ENCODE measurements at places on chromosomes 1 and 21.

DNA sequence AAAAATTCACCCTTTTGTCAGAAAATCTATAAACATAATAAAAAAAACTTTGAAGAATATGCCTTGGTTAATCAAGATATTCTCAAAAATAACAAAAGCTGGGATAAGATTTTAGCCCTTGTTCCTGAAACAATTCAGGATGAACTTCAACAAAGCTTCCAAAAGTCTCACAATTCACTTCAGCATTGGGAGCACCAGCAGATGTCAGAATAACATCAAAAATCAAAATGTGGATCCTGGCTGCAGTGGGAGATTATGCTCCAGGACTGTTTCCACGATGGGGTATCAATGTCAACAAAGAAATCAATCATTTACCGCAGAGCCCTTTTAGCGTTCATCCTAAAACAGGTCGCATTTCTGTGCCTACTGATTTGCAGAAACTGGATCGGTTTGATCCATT lies 35.2 kb downstream of the ZNF670 start:
- DNase-seq, result no peak

- DNase-seq, result no peak
Measured at GRCh38 chr1:60889709-60890108, 192.7 kb upstream of the NFIA start.

DNA sequence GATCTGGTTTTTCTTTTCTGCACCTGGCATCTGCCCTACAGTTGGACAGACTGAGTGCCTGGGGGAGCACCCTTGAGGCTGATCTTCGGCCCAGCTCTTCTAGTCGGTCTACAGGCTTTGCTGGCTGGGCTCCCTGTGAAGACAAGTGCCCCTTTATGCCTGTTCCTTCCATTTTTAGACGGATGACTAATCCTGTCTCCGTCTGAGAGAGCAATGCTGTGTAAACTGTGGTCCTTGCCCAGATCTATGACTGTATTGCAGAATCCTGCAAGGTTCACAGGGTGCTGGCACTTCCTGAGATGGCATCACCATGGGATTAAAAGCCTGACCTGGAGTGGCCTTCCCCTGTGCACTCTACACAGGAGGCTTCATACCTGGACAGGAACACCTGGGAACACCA lies 47.6 kb upstream of the SAMD13 start:
- peak; percentile 7 for DNase-seq

GRCh38 chr1:51310871-51311613 lies 19.3 kb downstream of the TTC39A start:
- DNase-seq, result no peak

- DNase-seq, result no peak
Measured at GRCh38 chr1:244980605-244981004, 116.3 kb upstream of the HNRNPU start.

GRCh38 chr1:915295-916172 lies 8.2 kb upstream of the SAMD11 start:
- DNase-seq, result no peak

DNA sequence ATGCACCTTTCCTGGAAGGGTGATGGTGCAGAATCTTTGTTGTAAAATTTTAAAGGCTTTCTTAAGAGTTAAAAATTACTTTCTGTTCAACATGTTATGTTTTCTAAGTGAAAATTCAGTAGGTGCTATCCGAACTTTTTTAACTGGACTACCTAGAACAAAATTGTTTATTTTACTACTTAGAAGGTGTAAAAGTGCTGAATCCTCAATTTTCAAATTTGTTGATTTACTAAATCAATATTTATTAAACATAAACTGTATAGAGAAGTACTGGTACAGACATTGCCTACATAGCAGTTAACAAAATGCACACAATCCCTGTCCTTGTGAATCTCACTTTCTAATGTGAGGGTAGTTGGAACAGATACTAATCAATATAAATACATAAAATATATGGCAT lies 277.5 kb downstream of the CTH start:
- DNase-seq, result no peak

DNA sequence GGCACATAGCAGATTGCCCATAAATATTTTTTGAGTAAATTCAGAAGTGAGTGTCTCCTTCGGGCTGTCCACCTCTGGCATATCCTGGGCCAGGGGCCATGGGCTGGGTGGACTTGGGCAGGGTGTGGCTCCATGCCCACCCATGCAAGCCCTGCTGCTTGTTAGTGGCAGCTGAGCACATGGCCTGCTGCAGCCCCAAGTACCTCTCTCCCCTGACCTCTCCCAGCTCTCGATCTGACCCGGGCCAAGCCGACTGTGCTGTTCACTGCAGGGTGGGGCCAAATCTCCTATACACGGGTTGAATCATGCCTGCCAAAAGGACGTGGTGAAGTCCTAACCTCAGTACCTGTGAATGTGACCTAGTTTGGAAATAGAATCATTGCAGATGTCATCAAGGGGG lies 132.5 kb upstream of the C1orf174 start:
- no peak for DNase-seq

- DNase-seq, result no peak
Measured at GRCh38 chr21:36541721-36542139, 61.8 kb upstream of the CLDN14 start.

DNA sequence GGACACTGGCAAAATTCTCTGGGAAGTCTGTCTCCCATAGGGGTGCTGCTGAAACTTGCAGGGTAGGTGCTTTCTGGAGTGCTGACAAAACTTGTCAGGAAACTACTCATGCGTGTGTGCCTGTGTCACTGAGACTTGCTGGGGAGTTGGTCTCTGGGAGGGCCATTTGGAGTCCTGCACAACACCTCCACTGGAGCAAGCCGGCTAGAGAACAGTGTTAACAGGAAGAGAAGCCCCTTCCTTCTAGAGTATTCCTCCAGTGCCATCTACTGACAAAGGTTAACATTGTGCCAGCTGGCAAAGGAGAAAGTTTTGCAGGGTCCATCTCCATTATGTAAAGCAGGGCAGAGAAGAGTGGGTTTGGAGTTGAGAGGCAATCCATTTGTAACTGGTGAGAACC lies 30.0 kb downstream of the ZMYM4 start:
- DNase-seq, result peak; percentile 30

DNA sequence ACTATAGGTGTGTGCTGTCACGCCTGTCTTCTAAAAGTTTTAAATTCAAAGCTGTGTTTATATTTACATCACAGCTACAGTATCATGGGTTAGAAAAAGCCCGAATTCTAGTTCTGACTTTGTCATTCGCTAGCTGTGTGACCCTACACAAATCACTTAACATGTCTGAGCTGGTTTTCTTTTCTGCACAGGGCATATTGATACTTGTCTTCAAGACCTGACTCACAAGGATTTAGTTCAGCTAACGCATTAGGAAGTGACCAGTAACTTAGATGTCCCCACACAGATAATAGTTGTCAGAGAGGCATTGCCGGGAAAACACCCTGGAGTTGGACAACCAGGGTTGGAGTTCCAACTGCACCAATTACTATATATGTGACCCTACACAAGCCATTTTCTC lies 25.9 kb downstream of the GIPC2 start:
- DNase-seq, result no peak

GRCh38 chr21:40490408-40490807 lies 356.6 kb downstream of the DSCAM start:
- no peak for DNase-seq

- no peak for DNase-seq
Measured at GRCh38 chr1:54053745-54054437, 483 bp downstream of the TCEANC2 start.

DNA sequence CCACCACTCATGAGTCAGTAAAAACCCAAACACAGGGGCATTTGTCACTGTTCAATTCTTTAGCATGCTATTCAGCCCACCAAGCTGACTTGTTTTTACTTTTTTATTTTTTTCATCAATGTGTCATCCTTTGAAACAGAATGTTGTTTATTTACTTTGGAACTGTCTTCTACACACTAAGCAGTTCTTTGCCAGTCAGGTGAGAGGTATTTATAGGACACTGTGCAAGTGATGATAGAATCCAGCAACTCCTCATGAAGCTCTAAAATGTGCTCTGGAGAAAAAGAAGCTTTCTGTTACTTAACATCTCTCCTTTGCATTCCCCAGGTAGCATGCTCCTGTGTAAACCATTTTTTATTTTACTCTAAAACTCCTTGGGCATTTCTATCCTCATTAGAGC lies 582.0 kb upstream of the TMPRSS15 start:
- no peak for DNase-seq

DNA sequence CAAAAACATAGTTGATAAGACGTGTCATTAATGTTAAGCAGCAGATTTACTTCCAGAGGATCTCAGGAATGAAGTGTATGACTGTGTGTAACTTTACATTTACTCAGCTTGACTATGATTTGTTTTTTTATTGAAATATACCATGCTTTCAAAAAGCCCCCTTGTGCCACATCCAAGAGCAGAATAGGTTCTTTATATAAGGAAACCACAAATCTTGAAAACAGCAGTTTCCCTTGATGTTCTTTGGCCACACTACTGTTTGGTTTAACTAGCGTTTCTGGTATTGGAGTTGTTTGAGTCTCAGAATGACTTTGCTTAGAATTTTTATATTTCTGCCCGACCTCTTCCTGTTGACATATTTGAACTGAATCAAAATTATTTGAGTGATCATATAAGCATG lies 25.0 kb downstream of the LRRC8C start:
- no peak for DNase-seq

GRCh38 chr21:46544003-46544402 lies 60.9 kb downstream of the S100B start:
- no peak for DNase-seq

GRCh38 chr1:184030433-184031091 lies 7.0 kb downstream of the COLGALT2 start:
- no peak for DNase-seq

GRCh38 chr1:54117815-54118563 lies 34.8 kb downstream of the CDCP2 start:
- DNase-seq, result no peak

GRCh38 chr21:41217671-41218385 lies 49.9 kb downstream of the BACE2 start:
- DNase-seq, result peak; percentile 15

GRCh38 chr1:211557894-211558625 lies 20.9 kb downstream of the SLC30A1 start:
- DNase-seq, result no peak

GRCh38 chr1:28354121-28354520 lies 15.4 kb upstream of the PHACTR4 start:
- DNase-seq, result no peak

DNA sequence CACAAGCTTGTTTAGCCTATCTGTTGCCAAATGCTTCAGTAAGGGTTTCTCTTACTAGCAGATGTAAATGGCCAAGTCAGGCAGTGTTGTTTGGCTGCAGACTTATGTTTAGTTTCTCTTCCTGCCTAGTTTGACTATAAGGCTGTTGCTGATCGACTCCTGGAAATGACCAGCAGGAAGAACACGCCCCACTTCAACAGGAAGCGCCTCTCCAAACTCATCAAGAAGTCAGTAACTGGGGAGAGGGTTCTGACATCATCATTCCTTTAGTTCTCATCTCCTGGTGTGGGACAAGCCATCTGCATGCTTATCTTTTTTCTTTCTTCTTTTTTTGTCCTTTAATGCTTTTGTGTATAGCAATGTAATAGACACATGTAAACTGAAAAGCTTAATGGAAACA lies 25.1 kb downstream of the RRP1B start:
- no peak for DNase-seq

- no peak for DNase-seq
Measured at GRCh38 chr1:164651351-164651951, 92.5 kb downstream of the PBX1 start.

- no peak for DNase-seq
Measured at GRCh38 chr1:156612666-156613065, 6.5 kb upstream of the HAPLN2 start.

- no peak for DNase-seq
Measured at GRCh38 chr1:214843281-214843680, 239.3 kb upstream of the KCNK2 start.
